Amniotic epithelial cell (primary cell): ENCODE measurements at places on chromosomes 13 and 19.

GRCh38 chr13:52615812-52616211 lies 26.4 kb upstream of the HNRNPA1L2 start:
- DNase-seq: no peak

DNA sequence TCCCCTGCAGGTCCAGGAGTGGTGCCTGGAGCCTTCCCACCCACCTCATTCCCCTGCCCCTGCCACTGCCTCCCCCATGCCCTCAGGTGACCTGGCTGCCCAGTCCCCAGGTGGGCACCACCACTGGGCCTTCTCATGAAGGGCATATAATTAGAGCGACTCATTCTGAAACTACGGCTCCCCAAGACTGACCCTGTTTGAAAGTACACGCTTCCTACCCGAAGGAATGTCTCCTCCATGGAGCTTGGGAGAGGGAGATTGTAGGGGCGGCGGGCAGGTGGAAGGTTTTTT lies 52.6 kb downstream of the GPR12 start:
- no peak for DNase-seq

DNA sequence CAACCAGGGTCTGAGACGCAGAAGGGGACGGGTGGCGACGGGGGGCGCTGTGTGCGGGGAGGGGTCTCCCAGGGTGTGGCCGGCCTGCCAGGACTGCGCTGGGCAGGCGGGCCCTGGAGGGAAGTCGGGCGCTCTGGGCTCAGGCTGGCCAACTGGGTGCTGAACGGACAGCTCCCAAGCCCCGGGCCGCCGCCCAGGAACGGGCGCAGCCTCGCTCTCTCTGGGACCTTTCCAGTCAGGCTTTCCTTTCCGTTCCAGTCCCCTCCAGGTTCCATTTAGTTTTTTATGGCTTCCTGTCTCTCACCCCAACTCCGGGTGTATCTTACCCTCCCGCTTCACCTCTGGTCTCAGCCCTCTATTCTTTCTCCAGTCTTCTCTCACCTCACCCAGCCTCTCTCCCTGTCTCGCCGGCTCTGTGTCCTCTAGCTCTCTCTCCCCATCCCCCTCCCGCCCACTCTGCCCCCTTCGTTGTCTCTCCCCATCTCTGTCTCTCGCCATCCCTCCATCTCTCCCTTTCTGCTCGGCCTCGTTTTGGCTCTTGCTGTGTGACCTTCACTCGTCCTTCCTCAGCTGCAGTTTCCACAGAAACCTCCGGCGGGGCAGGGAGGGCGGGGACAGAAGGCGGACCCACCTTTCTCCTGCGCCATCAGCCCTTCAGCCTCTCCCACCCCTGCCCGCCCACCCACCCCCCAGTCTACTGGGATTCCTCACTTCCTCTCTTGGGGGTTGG lies 3.3 kb upstream of the ATP1A3 start:
- peak; percentile 17 for DNase-seq

DNA sequence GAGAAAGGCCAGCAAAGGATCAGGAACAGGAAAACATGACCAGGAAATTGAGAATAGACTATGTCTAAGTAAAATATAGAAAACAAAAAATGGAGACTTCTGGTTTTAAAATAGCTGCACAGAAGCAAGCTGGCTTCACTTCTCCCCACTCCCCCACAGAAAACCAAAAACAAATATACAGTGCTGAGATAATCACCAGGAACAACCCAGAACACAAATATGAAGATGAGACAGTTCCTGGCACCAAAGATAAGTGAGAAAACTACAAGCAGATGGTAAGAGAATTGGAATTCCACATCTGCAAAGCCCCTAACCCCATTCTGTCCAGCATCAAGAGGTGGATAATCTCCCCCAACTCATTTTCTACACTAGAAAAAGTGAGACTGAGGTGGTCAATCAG lies 397.7 kb downstream of the SUCLA2 start:
- DNase-seq: no peak

DNA sequence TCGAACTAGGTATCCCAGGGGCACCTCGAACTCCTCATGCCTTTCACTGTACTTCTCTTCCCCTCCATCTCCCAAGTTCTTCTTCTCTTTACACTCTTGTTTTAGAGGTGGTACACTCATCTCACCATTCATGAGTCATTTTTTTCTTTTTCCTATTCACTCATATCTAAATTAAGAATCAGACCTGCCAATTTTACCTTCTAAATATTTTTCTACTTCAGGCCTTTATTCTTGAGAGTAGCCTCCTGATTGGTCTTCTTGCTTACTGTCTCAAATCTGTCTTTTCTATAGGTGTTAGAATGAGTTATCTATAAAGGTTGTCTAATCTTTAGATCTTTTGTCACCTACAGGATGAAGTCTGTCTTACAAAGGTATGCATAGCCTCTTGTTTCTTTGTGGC lies 20.7 kb downstream of the TDRD3 start:
- no peak for DNase-seq

- peak; percentile 86 for DNase-seq
Observed at GRCh38 chr13:112942689-112943308, 26.2 kb upstream of the MCF2L start.

GRCh38 chr13:110306960-110307766 lies at the start of the genes COL4A1 and COL4A2:
Gene COL4A1, minus strand, starts transcription at chr13:110307157. Its CDS starts 130 bp downstream, at chr13:110307027.
Gene COL4A2, plus strand, starts transcription at chr13:110307284. Its CDS starts 620 bp downstream, at chr13:110307904.
- DNase-seq: peak; percentile 74

DNA sequence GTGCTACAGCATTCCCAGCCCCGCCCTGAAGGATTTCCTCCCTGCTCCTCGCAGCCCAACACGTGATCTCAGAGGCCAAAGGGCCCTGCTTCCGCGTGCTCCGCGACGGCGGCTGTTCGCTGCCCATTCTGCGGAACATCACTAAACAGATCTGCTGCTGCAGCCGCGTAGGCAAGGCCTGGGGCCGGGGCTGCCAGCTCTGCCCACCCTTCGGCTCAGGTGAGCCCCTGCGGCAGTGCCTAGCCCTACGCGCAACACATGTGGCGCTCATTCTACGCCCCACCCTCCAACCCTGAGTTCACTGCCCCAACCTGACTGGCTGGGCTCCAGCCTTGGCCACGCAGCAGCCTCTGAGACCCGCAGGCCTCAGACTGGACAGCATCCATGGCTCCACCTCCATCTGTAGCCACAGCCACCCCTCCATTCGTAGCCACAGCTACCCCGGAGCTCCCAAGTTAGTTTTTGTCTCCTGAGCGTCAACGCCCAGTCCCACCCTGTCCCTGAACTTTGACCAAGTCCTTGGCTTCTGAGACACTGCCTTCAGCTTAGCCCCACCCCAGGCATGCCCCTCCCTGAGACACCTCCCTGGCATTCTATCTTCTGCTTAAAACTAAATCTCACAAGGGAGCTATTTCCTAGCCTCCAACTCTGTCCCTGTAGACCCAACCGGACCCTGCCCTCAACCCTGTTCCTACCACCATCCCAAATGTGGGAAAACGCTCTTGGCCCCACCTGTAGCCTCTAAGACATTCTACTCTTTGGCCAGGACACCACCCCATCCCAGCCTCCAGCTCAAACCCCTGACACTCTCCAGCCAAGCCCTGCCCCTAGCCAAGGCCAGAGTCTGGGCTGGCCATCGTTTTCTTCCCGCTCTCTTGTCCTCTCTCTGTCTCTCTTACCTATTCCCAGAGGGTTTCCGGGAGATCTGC lies 6.4 kb downstream of the LTBP4 start:
- no peak for DNase-seq

GRCh38 chr19:33458807-33459206 lies 62.8 kb downstream of the PEPD start:
- no peak for DNase-seq

DNA sequence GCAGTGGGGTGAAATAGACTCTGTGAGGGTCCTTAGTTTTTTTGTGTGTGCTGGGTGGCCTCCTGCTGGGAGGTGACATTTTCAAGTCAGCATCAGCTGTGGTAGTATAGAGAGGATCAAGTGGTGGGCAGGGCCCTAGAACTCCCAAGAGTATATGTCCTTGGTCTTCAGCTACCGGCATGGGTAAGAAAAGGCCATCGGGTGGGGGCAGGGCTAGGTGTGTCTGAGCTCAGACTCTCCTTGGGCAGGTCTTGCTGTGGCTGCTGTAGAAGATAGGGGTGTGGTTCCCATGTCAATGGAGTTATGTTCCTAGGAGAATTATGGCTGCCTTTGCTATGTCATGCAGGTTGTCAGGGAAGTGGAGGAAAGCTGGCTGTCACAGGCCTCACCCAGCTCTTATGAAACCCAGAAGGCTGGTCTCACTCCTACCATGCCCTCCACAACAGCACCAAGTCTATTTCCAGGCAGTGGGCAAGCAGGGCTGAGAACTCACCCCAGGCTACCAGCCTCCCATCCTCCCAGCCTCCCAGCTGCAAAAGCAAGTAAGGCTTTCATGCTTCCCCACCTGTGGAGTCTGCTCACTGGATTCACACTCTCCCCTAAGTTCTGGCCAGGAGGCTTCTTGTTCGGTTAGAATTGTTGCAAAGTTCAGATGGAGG lies 130.6 kb upstream of the SOX1 start:
- DNase-seq: no peak

- DNase-seq: no peak
Observed at GRCh38 chr19:47470447-47471195, 1.1 kb downstream of the SLC8A2 start.

- no peak for DNase-seq
Observed at GRCh38 chr13:97306106-97306505, 84.0 kb downstream of the MBNL2 start.

GRCh38 chr13:54144828-54145227 lies 1116.2 kb downstream of the OLFM4 start:
- DNase-seq: no peak

DNA sequence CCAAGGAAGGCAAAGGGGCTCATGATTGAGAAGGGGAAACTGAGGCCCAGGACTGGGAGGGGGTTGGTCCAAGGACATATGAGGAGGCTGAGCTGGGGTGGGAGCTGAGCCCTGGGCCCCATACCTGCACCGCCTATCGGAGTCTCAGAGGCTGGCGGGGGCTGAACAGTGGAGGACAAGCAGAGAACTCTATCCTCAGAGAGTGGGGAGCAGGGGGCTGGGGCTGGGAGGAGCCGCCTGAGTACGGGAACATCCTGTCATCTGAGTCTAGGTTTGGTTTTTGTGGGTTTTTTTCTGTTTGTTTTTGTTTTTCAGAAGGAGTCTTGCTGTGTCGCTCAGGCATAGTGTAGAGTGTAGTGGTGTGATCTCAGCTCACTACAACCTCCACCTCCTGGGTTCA lies 6.2 kb downstream of the ARRDC2 start:
- no peak for DNase-seq

DNA sequence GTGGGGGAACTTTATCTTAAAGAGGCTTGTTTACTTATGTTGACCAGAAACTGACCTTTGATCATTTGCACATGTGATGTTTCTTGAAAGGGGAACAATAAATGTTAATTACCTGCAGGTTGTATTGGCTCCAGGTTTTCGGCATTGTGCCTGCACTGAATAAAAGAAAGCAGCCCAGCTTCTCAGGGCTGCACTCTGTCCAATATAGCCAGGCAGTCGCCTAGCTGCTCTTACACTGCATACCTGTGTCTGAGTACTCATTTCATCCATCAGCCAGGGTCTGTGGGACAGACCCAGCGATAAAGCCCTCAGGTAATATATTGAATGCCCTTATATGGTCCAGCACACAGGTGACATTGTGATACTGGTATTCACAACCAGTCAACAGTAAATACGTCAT lies 8.9 kb upstream of the ZNF726 start:
- no peak for DNase-seq

DNA sequence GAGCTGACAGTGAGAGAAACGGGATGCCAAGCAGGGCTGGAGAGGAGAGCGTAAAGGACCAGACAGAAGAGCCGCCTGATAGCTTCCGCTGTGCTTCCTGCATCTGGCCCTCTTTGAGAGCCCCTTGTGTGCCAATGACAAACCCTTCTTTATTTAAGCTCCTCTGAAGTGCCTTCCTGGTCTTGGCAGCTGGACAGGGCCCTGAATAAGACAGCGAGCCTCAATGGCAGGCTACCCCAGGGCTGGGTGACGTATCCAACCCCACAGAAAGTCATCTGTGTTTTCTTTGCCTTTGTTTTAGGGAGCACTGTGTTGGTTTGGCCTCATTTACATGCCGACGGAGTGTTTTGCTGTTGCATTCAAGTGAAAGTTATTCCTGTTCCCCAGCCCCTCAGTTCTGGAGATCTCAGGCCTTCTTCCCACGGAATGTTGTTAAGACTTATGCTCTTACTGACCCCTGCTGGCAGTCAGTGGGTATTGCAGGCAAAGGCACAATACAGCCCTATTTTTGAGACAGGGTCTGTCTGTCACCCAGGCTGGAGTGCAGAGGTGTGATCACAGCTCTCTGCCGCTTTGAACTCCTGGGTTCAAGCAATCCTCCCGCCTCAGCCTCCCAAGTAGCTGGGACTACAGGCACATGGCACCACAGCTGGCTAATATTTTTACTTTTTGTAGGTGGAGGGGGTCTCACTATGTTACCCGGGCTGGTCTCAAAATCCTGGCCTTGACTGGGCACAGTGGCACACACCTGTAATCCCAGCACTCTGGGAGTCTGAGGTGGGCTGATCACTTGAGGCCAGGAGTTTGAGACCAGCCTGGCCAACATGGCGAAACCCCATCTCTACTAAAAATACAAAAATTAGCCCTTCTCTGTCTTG lies 16.8 kb downstream of the CCL25 start:
- DNase-seq: no peak

- peak; percentile 53 for DNase-seq
Observed at GRCh38 chr13:27997904-27998522, 9.5 kb upstream of the URAD start.

DNA sequence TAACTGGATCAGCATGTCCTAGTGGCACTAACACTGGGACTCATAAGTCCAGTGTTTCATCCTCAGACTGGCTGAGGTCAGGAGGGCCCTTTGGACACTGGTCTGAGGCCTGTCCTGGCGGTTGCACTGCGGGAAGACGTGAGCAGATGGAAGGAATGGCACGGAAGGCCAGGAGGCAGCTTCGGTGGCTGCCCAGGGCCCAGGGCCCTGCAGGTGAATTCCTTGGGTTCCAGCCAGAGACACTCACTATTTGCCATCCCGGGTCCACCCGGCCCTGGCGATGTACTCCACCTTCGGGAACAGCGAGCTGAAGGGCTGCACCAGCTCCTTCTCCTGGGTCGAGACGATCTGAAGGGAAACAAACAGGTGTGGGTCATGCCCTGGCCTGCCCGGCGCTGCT lies 26.3 kb downstream of the DPP9 start:
- DNase-seq: no peak

DNA sequence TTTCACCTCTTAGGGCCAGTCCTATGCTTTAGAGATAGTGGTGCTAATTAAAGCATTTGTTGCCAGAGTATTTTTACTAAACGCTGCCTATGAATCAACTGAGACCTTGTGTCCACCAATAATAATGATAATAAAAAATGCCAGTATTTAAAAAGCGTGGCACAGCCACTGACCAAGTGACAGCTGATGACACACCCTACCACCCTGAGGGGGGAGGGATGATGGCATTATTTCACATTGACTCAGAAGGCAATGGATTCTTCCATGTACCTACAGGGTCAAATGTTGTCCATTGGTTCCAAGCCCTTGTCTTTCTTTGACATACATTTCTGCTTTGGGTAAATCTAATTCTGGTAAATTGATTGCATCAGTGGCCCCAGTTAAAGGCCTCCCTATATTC lies 384.4 kb downstream of the DLEU7 start:
- DNase-seq: no peak

- no peak for DNase-seq
Observed at GRCh38 chr19:20273376-20273775, 106.4 kb downstream of the ZNF486 start.
